ENCODE measurements at places on chromosomes 16 and 17.

DNA sequence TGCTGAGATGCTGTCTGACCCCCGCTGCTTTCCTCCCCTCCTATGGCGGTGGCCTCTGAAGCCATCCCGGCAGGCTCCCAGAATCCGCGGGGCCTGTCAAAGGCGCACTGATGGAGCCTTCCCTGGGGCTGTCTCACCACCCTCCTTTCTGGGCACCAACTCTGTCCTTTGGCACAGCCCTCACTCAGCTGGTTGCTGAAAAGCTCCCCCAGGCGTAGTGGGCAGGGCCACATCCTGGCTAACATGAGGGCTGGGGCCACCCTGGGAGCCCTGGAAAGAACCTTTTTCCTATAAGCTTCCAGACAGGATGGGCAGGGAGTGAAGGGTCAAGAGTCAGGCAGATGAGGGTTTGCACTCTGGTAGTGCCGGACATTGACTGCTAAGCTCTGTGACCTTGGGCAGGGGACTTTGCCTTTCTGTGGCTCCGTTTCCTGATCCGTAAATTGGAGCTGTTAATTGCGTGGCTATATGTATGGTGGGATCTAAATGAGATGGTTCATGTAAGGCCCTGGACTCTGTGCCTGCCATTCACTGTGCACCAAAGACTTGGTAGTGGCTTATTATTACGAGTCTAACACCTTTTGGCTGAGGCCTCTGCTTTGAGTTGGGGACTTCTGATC lies 27.6 kb upstream of the LASP1NB start:
- DNase-seq, result no peak

GRCh38 chr17:55454906-55455474 lies 33.4 kb upstream of the MMD start:
- no peak for DNase-seq

DNA sequence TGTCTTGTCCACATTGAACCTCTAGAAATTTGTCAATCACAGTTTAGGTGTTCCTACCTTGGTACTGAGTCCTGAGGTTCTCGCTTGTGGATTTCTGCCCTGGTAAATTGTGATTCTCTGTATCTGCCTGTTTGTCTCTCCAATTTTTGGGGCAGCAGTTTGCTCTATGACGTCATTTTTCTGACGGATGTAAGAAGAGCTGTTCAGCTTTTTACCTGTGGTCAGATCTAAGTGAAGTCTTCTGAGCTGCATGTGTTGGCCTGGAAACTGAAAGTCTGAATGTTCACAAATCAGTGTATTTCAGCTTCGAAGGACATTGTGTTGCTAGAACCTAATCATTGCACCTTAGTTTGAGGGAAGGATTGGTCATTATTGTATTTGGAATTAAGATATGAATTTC lies 63.4 kb downstream of the BCAS3 start:
- no peak for DNase-seq

GRCh38 chr17:7034955-7035590 lies 742 bp upstream of the SLC16A13 start:
- DNase-seq, result peak; percentile 60

DNA sequence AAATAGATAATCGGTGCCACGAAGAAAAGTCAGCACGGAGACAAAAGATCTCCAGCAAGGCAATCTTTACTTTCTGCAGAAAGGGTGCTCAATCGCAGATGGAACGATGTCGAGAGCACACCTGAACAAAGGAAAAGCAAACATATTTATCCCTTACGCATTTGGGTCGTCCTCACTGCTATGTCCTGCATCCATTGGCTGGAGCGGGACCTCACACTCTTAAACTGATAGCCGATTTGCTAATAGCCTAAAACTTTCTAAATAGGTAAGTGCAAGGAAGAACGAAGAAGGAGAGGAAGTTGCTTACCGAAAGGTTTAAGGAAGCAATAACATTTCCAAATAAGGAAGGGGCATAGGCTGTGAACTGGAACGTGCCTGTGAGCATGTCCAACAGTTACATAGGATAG lies 1.2 kb upstream of the AKAP10 start:
- DNase-seq, result no peak

DNA sequence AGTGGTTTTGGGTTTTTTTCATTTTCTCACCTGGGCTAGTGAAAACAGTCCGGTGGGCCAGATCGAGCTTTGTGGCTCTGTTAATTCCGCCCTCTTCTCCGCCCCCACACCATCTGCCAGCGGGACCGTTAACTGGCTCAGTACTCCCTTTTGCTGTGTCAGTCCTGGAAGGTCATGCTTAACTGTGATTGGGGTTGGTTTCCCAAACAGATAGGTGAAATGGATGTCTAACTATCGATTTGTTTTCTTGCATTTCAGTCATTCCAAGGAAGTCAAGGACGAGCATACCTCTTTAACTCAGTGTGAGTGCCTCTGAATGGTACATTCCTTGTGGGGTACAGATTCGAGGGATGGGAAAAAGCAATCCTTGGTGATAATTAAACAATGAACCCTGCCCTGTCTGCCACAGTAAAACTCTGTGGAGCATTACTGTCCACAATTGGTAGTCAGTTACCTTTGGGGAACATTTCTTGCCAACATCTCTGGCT lies 56.7 kb downstream of the YPEL2 start:
- no peak for DNase-seq

DNA sequence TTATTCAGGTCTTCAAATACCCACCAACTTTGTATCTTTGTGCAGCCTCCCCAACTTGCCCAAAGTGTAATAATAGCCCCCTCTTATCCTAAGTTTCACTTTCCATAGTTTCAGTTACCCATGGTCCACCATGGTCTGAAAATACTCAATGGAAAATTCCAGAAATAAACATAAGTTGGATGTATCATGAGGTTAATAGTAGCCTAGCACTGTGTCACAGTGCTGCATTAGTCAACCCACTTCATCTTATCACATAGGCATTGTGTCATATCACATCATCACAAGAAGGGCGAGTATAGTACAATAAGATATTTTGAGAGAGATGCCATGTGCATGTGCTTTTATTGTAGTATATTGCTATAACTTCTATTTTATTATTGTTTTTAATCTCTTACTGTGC lies 21.9 kb downstream of the OMG start:
- DNase-seq, result no peak

GRCh38 chr17:77327181-77327565 lies 186.4 kb downstream of the SEC14L1 start:
- no peak for DNase-seq

GRCh38 chr17:48074322-48075081 lies 26.3 kb downstream of the NFE2L1 start:
- peak; percentile 53 for DNase-seq

GRCh38 chr16:68643227-68643626 lies 1.9 kb upstream of the CDH3 start:
- DNase-seq, result no peak

DNA sequence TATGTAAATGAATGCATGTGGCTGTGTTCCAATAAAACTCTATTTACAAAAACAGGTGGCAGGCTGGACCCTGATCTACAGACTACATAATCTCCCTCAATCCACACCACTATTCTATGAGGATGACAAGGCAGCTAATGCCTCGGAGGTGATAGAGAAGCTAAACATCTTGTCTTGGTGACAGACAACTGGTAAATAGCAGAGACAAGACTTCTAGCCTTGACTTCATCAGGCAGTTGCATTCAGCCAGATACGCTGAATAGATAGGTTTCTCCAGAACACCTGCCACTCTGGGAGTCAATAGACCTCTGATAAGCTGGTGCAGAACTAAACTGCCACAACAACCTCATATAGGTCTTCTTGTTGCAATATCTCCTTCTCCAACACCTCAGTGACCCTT lies 3.3 kb downstream of the ATPAF2 start:
- DNase-seq, result no peak

DNA sequence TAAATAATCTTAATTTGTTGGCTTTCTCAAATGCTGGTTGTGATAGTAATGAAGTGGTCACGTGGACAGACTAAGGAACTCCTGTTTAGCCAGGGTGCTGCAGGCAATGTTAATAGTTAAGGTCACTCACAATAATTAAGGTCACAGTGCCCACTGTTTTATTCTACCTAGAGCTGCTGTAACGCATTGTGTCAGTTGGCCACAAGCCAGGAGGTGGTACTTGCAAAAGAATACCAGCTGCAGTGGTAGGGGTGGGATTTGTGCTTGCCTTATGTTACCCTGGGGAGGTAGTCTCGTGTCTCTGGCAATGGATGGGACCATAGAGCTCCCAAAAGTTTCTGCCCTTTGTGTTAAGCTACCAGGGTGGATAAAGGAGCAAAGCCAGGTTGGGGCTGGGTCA lies 969.1 kb upstream of the CDH8 start:
- DNase-seq, result no peak

DNA sequence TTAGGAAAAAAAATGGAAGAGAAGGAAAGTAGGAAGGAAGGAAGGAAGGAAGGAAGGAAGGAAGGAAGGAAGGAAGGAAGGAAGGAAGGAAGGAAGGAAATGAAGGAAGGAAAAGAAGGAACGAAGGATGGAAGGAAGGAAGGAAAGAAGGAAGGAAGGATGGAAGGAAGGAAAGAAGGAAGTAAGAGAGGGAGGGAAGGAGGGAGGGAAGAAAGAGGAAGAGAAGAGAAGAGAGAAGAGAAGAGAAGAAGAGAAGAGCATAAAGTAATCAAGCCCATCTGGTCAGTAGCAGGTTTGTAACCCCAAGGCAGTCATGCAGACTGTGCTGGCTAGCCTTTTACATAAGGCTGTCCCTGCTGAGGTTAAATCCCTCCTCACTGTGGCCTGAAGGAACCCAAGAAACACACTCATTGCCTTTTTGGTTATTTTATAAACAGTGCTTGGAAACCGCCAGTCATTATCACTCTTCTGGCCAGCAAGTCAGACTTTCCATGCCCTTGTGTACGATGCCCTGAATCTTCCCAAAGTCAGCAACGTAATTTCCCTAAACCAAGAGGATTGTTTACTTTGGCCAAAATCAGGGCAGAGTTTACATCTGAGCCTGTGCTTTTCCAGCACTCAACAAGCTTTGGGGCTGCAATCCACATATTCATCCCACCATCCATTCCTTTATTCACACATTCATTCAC lies 409.6 kb upstream of the MAF start:
- no peak for DNase-seq

DNA sequence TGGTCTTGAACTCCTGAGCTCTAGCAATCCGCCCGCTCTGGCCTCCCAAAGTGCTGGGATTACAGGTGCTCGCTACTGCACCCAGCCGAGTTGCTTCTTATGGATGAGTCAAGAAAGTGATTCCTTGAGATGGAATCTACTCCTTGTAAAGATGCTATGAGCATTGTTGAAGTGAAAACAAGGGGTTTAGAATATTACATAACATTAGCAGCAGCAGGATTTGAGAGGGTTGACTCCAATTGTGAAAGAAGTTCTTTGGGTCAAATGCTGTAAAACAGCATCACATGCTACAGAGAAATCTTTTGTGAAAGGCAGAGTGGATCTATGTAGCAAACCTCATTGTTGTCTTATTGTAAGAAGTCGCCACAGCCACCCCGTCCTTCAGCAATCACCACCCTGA lies 72.7 kb downstream of the NT5M start:
- DNase-seq, result no peak

GRCh38 chr17:82021107-82021899 lies 1.4 kb downstream of the CENPX start:
- DNase-seq, result peak; percentile 40

DNA sequence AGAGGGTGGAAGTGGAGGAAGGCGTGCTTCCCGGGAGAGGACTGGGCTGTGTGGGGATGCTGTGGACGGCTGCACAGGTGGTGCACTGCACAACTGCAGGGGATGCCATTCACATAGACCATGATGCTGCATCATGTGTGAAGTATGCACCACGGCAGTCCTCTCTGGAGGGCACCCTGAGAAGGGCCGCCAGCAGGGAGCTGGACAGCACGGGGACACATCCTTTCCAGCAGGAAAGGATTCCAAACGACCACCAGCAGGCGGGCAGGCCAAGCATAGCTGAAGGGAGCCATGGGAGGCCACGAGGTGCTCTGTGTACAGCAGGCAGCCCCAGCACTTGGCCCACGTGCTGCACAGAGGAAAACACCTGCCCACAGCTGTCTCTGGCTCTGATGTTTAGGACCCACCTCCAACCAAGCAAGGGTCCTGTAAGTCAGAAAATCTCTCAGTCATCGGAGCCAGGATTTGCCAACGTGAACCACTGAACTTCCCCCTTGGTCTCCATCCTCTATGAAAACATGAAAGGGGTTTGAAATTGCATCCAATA lies 10.1 kb downstream of the ACTG1 start:
- no peak for DNase-seq

DNA sequence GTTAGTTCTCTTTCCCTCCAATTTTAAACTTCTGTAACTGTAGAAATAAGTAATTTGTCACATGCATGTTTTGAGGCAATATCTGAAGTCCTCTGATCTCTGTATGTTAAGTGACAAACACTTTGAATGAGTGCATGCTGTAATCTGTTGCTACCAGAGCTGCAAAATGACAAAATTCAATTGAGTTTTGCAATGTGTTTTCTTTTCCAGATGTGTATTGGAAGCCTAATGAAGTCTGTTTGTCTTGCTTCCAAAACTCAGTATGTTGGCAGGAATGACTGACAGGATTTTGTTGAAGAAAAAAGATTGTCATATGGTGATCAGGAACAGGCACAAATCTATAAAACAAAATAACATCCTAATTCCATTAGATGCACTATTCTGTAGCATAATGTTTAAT lies 561.6 kb upstream of the CDH8 start:
- no peak for DNase-seq

- no peak for DNase-seq
These were observed 1.2 kb upstream of the CBLN1 start for GRCh38 chr16:49282690-49283375.

- no peak for DNase-seq
These were observed 862 bp downstream of the ZNF232 start for GRCh38 chr17:5110816-5111215.

DNA sequence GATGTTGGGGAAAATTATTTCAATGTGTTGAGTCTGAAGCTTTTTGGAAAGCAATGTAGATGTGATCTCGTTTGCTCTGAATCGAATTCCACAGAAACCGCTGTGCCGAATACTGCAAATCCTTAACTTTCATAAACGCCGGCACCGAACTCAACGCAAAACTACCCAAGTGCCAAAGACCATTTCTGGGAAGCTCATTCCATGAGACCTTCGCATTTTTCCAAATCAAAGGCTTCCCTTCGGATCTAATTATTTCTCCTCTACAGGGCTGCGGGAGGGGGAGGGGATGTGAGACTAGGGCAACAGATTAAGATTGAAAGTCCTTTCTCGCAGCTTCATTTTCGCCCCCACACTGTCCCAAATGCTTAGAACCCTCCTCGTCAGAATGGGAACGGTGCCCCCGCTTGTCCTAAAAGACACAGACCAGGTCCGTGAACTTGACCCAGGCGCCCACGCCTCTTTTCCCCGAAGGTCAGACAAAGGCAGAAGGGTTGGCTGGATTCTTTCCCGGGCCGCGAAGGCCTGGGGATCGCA lies 4.0 kb downstream of the PRAC1 start:
- no peak for DNase-seq

- no peak for DNase-seq
These were observed 8.0 kb downstream of the ELOB start for GRCh38 chr16:2769100-2769529.

DNA sequence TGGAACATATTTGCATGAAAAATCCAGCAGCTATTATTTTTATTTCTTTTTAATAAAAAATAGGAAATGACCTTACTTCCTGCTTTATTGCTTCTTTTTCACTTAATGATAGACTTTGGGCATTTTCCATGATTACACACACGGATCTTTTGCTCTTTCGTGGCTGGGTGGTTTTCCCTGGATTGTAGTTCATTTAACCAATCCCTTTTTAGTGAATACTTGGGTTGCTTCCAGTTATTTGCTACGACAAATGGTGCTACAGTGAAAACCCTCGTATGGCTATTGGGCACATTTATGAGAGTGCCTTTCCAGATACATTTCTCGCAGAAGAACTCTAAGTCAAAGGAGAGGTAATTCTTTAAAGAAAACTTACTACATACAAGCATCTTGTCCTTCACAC lies 38.6 kb downstream of the FOXL1 start:
- no peak for DNase-seq
